ENCODE measurements at places on chromosomes 5 and 9. TPM values are rescaled to one million over a fixed set of nuclear protein-coding genes. Genes with fewer than 3 reads are reported as not detected.

Gene COL27A1
- total RNA-seq: 20.3 TPM

Gene NUTM2F
- total RNA-seq: not detected

Gene ZER1
- total RNA-seq: 18.1 TPM

Gene GRXCR2
- total RNA-seq: not detected

Gene LEAP2
- total RNA-seq: 1.7 TPM

Gene TBC1D9B
- 51.0 TPM for total RNA-seq

Gene ANKRD18B
- total RNA-seq: 0.57 TPM

Gene TAS2R1
- total RNA-seq: not detected

Gene SPAG8
- 0.52 TPM for total RNA-seq

DNA sequence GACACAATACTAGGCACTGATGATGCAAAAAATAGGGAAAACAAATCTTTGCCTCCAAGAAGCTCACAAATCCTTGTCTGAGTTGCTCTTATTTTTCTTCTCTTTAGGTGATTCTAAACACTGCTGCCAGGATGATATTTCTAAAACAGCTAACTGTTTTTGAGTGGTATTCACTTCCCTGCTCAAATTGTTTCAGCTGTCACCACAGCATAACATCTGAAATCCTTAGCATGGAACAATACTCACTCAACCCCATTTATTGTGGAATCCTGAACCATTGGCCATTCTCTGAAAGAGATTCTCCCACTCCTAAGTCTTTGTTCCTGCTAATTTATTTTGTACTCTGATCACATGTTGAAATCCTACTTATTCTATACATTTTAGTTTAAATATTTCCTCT is 4.8 kb upstream of the SHOC1 start:
- DNase-seq: no peak
- H3K27me3 ChIP-seq: no peaks in the 10 kb centered on the region
- H3K36me3 ChIP-seq: no peaks in the 10 kb centered on the region
- H3K27ac ChIP-seq: no peak overlapping the region
- no peak overlapping the region for H3K4me3 ChIP-seq

DNA sequence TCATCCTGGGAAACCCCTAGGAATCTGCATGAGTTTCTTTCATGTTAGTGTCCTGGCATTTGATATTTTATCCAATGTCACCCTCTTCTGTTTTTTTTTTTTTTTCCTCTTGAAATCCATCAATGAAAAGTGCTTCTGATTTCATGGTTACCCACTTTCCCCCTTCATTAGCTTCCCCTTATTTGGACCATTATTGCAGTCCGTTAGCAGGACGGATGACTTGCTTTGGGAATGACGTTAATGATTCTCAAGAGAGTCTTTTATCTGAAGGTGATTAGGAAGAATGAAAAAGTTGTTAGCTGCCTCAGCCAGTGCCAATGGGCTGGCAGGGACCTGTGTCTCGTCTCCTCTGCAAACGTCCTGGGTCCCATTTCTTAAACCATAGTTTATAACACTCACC is 134.7 kb downstream of the SEMA6A start:
- no peaks in the 10 kb centered on the region for H3K27me3 ChIP-seq
- H3K4me3 ChIP-seq: no peak overlapping the region
- no peaks in the 10 kb centered on the region for H3K36me3 ChIP-seq
- H3K4me1 ChIP-seq: no peaks in the 10 kb centered on the region
- no peak overlapping the region for H3K27ac ChIP-seq
- no peak for DNase-seq

GRCh38 chr5:5164163-5164562 is 24.0 kb downstream of the ADAMTS16 start:
- H3K27me3 ChIP-seq: no peaks in the 10 kb centered on the region
- H3K4me3 ChIP-seq: no peak overlapping the region
- peaks cover 4% of the 10 kb centered on the region for H3K4me1 ChIP-seq
- no peaks in the 10 kb centered on the region for H3K36me3 ChIP-seq

DNA sequence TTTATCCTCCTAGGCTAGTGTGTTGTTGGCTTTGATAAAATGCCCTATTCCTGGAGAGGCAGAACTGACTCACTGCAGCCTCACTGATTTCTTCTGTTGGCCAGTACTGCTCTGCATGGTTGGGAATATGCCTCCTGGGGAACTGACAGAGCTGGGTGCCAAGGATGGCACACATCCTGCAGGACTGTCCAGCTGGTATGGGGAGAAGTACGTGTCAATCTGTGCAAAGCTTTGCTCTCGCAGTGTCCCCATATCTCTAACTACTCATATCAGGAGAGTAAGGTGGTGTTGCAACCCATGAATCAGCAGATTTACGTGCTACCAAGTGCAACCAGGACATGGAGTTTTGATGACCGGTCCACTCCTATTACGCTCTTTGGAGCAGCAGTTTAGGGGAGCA is 74.7 kb downstream of the TEK start:
- DNase-seq: no peak
- H3K4me1 ChIP-seq: peaks cover 12% of the 10 kb centered on the region
- no peaks in the 10 kb centered on the region for H3K27me3 ChIP-seq
- no peak overlapping the region for H3K4me3 ChIP-seq
- no peaks in the 10 kb centered on the region for H3K36me3 ChIP-seq
- no peak overlapping the region for H3K27ac ChIP-seq

GRCh38 chr5:136285096-136285855 is 80.1 kb downstream of the TRPC7 start:
- H3K36me3 ChIP-seq: no peaks in the 10 kb centered on the region
- no peak overlapping the region for H3K27ac ChIP-seq
- no peak for DNase-seq
- H3K4me3 ChIP-seq: no peak overlapping the region
- H3K27me3 ChIP-seq: no peaks in the 10 kb centered on the region

GRCh38 chr9:81748091-81748490 is 58.7 kb upstream of the TLE1 start:
- H3K27me3 ChIP-seq: no peaks in the 10 kb centered on the region
- H3K4me1 ChIP-seq: no peaks in the 10 kb centered on the region
- DNase-seq: no peak
- H3K36me3 ChIP-seq: no peaks in the 10 kb centered on the region
- H3K4me3 ChIP-seq: no peak overlapping the region
- no peak overlapping the region for H3K27ac ChIP-seq

DNA sequence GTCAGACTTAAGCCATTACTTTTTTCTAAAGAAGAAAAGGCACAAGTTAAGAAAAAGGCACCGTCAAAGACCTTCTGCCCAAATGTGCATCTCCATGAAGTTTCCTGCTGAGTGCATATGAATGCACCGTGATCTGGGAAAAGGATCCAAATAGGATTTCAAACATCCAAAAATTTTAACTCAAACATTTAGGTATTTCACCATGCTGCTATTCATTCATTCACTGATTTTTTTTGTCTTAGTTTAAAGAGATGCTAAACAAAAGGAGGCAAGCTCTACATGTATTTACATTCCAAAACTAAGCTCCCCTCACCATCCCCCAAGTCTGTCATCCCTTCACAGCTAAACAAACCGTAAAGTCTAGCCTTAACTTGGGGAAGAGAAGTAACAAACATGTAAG is 291.9 kb downstream of the ARL15 start:
- H3K36me3 ChIP-seq: no peaks in the 10 kb centered on the region
- no peak for DNase-seq
- no peak overlapping the region for H3K27ac ChIP-seq
- no peaks in the 10 kb centered on the region for H3K4me1 ChIP-seq

- DNase-seq: peak; percentile 79
- no peaks in the 10 kb centered on the region for H3K27me3 ChIP-seq
- peaks cover 29% of the 10 kb centered on the region for H3K4me1 ChIP-seq
- no peak overlapping the region for H3K4me3 ChIP-seq
Measured at GRCh38 chr5:124285071-124285470, 461.4 kb downstream of the ZNF608 start.

- H3K27ac ChIP-seq: no peak overlapping the region
- H3K4me3 ChIP-seq: no peak overlapping the region
- H3K36me3 ChIP-seq: peaks cover 5% of the 10 kb centered on the region
- H3K27me3 ChIP-seq: no peaks in the 10 kb centered on the region
- no peaks in the 10 kb centered on the region for H3K4me1 ChIP-seq
- DNase-seq: no peak
Measured at GRCh38 chr5:1462358-1462757, 17.1 kb upstream of the SLC6A3 start.

- peak within 1 kb of the TSS; percentile 67 for H3K4me3 ChIP-seq
- H3K27ac ChIP-seq: peak within 1 kb of the TSS; percentile 57
- H3K36me3 ChIP-seq: no peaks in the 10 kb centered on the region
Measured at GRCh38 chr9:116687074-116687753, at the start of gene TRIM32. Gene TRIM32, plus strand, starts transcription at chr9:116687305. Its CDS starts 10,438 bp downstream, at chr9:116697743.

GRCh38 chr5:921456-922435 is 29.1 kb downstream of the TRIP13 start:
- H3K4me3 ChIP-seq: no peak overlapping the region
- no peaks in the 10 kb centered on the region for H3K27me3 ChIP-seq
- H3K36me3 ChIP-seq: no peaks in the 10 kb centered on the region
- no peak overlapping the region for H3K27ac ChIP-seq
- DNase-seq: no peak

- H3K36me3 ChIP-seq: no peaks in the 10 kb centered on the region
- H3K4me1 ChIP-seq: no peaks in the 10 kb centered on the region
- H3K27me3 ChIP-seq: no peaks in the 10 kb centered on the region
- no peak for DNase-seq
Measured at GRCh38 chr5:78760366-78760765, 111.8 kb upstream of the LHFPL2 start.

DNA sequence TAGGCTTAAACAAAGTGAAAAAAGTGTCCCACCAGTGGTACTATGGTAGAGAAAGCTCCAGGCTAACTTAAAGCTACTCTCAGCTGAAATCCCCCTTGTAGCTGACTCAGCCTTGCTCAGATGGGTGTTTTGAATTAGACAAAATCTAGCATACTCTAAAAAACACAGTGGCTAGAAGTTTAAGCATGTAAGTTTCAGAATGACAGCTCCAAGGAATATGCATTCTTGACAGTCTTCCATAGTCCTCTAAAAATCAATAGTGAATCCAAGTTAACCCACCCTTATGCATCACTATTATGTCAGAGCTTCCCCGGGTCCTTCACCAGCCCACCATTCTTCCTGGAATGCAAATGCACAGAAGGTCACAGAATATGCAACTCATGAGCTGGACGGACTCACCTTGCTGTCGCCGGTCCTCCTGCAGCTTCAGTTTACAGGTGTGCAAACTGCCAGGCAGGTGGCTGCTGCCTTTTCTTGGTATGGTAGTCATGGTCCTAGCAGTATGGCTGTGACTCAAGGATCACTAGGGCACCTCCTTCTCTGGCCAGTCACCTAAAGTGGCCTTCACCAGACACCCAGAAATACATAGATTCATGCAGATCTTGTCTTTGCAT is 668 bp downstream of the RANBP3L start:
- peaks cover 14% of the 10 kb centered on the region for H3K4me1 ChIP-seq
- no peaks in the 10 kb centered on the region for H3K27me3 ChIP-seq
- peak overlapping the region; percentile 86 for H3K27ac ChIP-seq
- peak; percentile 27 for DNase-seq
- no peaks in the 10 kb centered on the region for H3K36me3 ChIP-seq
- H3K4me3 ChIP-seq: no peak overlapping the region
